ENCODE measurements at places on chromosomes 6 and 20.

- DNase-seq, result no peak
These were observed 44.9 kb upstream of the SUPT3H start for GRCh38 chr6:45422503-45423110.

DNA sequence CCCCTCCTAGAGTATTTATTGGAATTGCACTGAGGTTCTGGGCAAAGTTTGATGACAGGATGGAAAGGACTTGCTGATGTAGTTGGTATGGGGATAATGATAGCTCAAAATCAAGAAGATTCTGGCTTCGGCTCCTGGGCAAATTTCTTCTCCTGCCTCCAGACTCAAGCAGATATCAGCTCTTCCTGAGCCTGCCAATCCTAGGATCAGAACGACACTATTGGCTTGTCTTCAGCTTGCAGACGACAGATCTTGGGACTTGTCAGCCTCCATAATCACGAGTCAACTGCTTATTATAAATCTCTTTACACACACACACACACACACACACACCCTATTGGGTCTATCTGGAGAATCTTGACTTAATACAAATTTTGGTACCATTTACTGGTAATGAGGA lies 131.1 kb downstream of the PREX1 start:
- no peak for DNase-seq

DNA sequence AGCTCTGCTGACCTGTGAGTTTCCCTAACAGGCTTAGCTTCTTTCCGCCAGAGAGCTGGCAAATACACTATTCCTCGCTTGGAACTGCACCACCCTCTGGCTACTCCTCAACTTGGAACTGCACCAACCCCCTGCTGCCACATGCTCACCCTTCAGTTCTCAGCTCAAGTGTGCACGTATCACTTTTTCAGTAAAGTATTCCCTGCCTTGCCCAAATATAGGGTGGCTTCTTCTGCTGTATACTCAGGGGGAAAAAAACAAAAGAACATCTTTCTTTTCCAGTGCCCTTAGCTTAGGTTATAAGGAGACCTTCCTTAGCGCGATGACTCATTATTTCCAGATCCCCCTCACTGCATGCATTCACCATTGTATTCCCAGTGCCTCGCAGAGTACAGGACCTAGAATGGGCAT lies 21.2 kb downstream of the GNAS-AS1 start:
- DNase-seq, result no peak

- DNase-seq, result no peak
These were observed 383.6 kb downstream of the BCKDHB start for GRCh38 chr6:80489911-80490635.

DNA sequence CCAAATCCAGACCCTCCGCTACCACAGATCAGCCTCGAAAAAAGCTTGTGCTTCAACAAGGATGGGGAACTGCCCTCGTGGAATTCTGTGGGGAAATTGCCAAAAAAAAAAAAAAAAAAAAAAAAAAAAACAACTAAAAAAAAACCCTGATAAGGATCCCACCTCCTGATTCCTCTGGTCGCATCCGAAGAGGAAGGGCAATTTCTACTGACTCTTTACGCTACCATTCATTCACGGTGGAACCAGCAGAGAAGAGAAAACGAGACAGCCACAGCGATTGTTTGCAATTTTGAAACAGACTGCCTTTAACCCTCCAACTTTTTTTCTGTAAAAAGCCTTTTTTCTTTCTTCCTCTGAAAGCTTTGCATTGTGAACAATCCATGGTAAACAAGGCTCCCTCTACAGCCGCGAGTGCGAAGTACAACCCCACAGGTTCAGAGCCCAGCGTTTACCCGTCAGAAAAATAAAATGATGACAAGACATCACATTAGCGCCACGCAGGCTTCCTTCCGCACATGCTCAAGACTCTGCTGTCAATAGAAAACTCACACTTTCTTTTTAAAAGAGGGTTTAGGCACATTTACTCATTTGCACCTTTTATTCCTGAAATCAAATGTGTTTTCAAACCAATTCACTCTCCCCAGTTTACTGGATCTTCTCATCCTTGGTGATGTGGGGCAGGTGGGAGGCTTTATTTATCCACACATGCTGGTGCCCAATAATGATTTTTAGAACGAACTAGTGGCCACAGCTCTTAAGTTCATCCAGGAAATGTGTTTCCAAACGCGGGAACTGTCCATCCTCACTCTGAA lies 100.0 kb downstream of the NOL4L start:
- peak; percentile 86 for DNase-seq

- DNase-seq, result no peak
These were observed 71.5 kb upstream of the ISM1 start for GRCh38 chr20:13149371-13150105.

DNA sequence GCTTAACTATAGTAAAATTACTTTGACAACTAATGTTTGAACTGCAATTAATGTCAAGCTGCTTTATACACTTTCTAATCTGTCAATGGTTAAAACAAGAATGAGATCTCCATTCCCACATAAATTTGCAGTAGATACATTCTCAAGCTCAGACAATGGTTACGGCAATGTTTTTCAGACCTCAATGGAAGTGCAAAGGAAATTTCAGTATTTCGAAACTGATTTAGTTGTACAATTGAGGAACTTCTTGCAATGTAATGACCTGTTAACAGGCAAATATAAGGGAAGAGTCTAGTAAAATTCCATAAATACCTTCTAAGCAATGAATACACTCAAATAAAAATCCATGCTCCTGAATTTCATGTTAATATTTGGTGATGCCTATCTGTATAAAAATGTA lies 94.7 kb downstream of the ADTRP start:
- DNase-seq, result peak; percentile 48

DNA sequence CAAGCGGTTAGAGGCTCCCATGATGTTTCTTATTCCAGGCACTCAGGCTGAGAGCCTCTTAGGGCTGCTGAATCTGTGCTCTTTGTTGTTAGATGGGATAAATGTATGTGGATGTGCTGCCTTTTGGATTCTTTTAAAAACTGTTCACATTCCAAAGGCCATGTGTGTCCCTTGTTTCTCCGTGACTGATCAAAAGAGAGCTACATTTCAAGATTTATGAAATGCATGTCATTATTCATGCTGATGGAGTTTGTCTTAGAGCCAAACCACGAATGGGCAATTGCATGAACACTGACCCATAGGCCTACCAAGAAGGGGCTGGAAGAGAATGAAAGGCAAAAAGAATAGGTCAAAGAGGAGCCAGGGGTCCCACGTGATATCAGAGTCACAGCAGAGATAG lies 104.9 kb upstream of the TSHZ2 start:
- DNase-seq, result no peak

GRCh38 chr20:9179867-9180266 lies 111.0 kb downstream of the PLCB4 start:
- DNase-seq, result no peak

DNA sequence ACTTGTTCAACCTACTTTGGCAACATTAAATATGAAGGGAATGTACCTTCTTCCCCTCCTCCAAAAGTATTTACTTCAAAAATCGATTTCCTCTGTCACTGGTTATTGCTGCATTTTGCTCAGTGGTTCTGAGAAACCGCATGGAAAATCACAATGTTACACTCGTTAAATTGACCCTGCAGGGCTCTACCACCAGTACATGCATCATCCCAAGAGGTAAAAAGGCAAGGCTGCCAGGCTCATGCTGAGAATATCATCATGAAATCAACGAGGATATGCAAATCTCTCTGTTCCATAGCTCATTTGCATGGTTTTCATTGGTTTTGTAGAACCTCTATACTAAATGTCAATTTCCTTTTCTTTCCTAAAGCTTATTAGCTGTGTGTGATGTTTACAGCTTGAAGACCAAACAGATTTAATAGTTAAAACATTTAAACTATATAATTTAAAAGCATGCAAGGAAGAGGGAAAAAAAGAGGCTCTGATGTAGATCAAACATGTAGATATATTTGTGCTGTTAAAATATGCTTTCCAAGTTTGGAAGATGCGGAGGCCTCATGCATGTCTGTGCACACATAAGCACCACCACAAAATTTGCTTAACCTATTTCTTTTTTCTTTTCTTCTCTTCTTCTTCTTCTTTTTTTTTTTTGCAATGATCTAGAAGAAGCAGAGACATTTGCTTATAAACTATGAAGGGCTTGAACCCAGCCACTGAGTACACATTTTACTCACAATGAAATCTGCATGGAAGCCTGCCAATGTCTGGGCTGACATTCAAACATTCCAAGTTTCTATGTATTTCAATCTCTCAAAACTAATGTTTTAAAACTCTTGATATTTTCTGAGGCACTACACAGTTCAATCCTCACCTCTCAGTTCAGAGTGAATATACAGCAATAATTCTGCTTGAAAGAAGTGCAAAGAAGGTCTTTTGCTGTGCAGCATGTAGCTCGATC lies 194.0 kb downstream of the GMPR start:
- DNase-seq, result no peak

GRCh38 chr6:30988209-30988825 lies 4.8 kb downstream of the MUC21 start:
- DNase-seq, result no peak

DNA sequence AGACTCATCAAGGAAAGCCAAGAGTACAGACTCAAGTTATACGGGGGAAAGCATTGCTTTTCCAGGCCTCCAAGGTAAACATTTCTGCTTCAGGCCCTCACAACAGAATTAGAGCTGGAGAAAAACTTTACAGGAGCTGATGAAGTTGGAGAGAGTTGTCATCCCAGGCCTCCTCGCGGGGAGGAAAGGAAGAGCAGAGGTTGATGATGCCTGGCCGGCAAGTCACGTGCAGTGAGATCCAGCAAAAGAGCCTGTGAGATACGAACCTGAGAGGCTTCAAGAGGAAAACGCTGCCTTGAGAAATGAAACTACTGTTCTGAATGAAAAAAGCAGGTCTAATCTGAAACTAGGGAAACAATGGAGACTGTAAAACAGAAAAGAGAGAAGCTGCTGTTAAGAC lies 122.9 kb downstream of the FAM120B start:
- DNase-seq, result no peak

GRCh38 chr6:79737172-79737571 lies 106.0 kb downstream of the SH3BGRL2 start:
- no peak for DNase-seq

DNA sequence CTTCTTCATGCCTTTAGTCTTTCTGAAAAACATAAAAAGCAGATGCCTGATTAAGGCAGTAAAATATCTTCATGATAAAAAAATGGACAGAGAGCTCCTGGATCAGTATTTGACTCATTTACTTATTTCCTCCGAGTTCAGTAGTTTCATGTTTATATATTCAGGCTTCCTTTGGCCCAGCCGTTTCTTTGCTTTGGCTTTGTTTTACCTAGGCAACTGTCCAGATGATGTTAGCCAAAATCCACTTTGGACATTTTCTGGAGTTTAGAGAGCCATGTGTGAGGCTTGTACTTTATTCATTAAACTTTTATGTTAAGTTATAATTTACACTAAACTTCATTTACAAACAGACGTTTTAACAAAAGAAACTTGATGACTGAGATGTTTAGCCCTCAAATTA lies 307.1 kb upstream of the RSPO3 start:
- no peak for DNase-seq

GRCh38 chr20:20677186-20677585 lies 35.3 kb downstream of the RALGAPA2 start:
- no peak for DNase-seq

DNA sequence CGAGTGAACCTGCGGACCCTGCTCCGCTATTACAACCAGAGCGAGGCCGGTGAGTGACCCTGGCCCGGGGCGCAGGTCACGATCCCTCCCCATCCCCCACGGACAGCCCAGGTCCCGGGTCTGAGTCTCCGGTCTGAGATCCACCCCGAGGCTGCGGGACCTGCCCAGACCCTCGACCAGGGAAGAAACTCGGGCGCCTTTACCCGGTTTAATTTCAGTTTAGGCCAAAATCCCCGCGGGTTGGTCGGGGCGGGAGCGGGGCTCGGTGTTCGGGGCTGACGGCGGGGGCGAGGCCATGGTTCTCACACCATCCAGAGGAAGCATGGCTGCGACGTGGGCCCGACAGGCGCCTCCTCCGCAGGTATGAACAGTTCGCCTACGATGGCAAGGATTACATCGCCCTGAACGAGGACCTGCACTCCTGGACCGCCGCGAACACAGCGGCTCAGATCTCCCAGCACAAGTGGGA lies 46.9 kb upstream of the TRIM26 start:
- no peak for DNase-seq

- peak; percentile 33 for DNase-seq
These were observed 18.4 kb upstream of the AKAP7 start for GRCh38 chr6:131116755-131117360.

GRCh38 chr6:73121421-73121993 lies 103.8 kb downstream of the KHDC1L start:
- no peak for DNase-seq

DNA sequence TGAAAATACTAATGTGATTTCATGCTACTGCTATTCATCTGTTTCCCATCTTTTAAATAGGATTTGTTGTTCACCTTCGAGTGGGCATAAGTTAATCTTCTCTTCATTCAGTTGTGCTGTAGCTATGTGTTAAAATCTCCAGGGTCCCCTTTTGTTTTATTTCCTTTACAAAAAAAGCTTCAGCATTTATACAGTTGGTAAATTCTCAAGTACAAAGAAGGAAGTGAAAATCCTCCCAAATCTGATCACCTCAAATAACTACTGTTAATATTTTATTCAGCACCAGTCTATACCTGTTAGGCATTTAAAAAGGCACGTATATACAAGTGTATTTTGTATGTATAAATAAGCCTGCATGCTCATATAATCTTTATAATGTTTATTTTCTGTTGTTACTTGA lies 251.2 kb downstream of the TMEM242 start:
- no peak for DNase-seq

GRCh38 chr6:142356201-142356883 lies 54.5 kb downstream of the ADGRG6 start:
- DNase-seq, result no peak

- no peak for DNase-seq
These were observed 42.6 kb upstream of the ZNFX1 start for GRCh38 chr20:49320460-49320859.

DNA sequence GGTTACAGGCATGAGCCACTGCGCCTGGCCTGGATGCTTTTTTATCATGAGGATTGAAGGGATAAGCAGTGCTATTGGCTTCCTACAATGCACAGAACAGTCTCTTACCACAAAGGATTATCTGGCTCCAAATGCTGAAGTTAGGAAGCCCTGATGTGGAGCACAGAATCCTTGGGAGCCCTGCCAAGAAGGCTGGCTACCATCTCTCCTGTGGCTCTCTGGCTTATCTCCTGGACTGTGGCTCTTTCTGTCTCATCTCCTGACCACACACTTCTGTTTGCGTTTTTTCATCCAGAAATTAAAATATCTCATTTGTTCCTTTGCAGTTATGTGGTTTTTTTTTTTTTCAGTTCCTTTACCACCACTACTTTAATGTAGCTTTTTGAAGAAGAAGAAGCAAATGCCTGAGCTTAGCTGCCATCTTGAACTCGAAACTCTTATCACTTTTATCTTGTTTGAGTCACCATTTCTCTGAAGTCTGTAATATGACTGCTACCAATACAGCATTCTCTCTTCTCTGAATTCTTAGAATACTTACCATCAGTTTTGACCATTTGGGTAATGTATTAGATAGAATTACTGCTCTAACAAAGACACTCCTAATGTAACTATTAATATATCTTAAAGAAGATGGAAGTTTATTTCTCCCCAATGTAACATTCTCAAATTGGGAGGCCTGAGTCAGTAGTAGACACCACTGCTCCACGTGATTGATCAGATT lies 1044.7 kb downstream of the KIF16B start:
- DNase-seq, result peak; percentile 97

GRCh38 chr6:40832691-40833090 lies 206.3 kb downstream of the UNC5CL start:
- DNase-seq, result no peak

- DNase-seq, result no peak
These were observed 96.3 kb upstream of the MAFB start for GRCh38 chr20:40785346-40785745.

- no peak for DNase-seq
These were observed 17.7 kb downstream of the METTL24 start for GRCh38 chr6:110340392-110340965.
